ENCODE measurements at places on chromosomes 6 and 20.

GRCh38 chr6:168590406-168590805, 149.4 kb downstream of the SMOC2 start:
- no peak for DNase-seq

DNA sequence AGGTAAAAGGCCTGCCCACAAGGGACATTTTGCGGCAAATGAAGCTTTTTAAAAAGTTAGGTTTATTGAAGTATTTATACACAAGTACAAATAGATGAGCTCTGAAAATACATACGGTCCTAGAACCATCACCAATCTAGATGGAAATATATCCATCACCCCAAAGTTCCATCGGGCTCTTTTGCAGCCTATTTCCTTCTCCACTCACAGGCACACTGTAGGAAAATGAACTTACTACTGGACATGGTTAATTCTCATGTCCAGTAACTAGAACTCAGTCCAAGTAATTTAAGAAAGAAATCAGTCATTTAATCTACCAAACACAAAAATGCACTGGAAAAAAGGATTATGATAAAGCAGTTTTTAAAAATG, 6.2 kb downstream of the PCNA start:
- no peak for DNase-seq

DNA sequence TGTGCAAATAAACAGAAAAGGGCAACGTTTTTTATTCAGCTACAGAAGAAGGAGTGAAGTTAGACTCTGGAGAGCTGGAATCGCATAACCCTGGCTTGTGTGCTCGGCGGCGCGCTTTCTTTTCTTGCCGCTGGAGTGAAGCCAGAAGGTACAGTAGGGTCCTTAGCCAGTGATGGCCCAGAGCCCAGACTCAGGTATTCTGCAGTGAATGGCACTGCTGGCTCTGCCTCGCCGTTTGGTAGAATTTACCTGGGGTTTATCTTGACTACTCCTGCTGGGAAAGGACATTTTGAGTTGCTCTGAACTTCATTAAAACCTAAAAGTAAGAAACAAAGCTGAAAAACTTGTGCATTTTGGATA, 56.9 kb upstream of the TIAM2 start:
- DNase-seq: no peak

DNA sequence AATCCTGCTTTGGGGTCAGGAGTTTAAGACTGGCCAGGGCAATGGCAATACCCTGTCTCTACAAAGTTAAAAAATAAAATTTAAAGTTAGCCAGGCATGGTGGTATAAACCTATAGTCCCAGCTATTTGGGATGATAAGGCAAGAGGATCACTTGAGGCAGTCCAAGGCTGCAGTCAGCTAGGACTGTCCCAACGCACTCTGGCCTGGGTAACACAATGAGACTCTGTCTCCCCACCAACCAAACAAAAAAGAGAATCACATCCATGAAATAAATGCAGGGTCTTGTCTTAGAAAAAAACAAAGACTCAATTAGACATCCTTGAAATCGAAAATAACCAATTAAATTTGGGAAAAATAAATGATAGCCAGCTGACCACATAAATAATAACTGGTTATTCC, 88.9 kb downstream of the PHIP start:
- DNase-seq: no peak

DNA sequence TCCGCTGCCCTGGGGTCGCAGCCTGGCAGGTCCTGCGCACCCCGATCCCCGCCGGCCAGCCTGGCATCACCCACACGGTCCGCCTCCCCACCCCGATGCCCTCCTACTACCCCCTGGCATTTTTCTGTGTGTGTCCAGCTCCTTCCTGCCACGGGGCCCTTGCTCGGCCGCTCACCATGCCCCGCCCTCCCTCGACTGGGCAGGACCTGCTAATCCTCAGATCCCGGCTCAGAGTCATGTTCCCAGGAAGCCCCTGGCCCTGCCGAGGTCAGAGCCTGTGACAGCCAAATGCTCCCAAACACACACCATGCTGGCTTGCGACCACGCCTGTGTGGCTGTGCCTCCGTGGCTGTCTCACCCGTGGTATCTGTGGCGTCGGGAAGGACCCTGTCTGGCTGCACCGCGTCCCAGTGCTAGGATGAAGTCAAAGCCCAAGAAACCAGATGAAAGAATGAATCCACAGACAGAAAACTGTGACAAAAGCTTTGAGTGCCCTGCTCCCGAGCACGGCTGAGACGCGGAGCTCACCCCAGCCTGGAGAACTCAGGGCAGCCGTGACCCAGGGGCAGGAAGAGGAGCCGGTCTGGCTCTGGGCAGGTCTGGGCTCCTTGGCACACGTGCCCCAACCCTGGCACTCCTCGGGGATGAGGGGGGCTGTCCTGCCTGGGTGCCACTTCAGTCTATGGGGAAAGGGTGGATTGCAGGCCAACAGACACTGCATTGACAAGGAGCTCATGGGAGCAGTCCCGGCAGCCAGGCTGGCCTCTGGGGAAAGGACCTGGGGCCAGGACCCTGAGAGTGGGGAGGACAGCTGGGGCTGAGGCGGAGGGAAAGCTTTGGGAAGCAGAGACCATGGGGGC, 20.8 kb upstream of the SLCO4A1 start:
- DNase-seq: no peak

- DNase-seq: no peak
Observed at GRCh38 chr20:64138276-64138815, 25.9 kb upstream of the MYT1 start.

DNA sequence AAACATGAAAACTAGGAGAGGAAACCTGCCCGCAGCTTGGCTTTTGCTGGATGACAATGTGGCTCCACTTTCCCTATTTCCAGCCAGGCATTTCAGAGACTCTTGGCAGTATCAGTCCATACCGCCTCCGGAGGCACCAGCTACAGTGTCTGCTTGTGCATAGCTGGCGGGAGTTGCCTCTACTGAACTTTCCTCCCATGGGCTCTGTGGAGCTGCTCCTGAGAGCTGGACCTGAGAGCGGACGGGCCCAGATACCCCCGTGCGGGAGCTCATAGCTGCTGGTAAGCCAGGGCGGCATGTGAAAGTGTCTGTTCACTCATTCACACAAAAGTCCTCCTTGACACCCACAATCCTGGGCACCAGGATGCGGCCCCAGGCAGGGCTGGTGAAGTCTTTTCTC, 130.3 kb upstream of the PMEPA1 start:
- DNase-seq: no peak

DNA sequence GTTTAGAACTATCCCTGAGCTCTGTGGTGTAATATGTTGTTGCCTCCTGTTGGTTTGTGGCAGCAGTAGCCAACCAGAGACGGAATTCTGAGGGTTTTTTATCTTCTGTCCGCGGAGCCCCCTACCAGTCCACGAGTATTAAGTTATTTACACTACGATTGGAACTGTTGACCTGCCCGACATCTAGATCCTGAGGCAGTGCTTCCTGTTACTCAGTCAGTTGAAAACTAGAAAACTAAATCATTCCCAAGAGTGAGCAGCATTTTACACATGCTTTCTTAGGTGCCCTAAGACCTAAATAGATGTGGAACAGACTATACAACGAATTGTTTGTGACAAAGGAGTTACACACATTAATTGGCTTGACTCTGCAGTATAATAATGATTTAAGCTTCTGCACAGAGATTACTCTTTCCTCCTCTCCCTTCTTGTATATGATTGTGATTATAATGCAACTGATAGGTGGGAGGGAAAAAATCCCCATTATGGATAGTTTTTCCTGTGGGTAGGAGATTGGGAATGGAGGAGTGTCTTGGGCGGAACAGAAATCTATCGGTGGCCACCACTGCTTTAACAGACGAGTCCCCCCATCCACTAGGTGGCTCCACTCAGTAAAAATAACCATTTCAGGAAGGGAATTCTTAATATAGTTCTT, 1.7 kb downstream of the LOC128125822 start:
- DNase-seq: peak; percentile 12

DNA sequence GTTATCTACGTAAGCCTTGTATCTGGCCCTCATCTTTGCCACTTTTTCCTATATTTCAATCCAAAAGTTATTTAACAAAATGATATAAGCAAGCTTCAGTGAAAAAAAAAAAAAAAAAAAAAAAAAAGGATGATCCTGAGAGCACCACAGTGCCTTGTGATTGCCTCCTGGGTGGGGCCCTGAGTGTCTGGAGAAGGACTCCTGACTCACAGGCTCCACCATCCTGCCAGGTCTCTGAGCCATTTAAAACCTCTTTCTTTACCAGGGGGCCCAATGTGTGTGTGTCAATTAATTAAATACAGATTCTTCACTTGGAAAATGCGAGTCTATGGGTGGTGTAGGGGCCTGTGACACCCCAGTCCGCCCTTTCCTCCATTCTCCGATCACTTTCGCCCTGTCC, 105.2 kb downstream of the SMOC2 start:
- no peak for DNase-seq

GRCh38 chr20:24962510-24962909, 13.4 kb downstream of the CST7 start:
- no peak for DNase-seq

DNA sequence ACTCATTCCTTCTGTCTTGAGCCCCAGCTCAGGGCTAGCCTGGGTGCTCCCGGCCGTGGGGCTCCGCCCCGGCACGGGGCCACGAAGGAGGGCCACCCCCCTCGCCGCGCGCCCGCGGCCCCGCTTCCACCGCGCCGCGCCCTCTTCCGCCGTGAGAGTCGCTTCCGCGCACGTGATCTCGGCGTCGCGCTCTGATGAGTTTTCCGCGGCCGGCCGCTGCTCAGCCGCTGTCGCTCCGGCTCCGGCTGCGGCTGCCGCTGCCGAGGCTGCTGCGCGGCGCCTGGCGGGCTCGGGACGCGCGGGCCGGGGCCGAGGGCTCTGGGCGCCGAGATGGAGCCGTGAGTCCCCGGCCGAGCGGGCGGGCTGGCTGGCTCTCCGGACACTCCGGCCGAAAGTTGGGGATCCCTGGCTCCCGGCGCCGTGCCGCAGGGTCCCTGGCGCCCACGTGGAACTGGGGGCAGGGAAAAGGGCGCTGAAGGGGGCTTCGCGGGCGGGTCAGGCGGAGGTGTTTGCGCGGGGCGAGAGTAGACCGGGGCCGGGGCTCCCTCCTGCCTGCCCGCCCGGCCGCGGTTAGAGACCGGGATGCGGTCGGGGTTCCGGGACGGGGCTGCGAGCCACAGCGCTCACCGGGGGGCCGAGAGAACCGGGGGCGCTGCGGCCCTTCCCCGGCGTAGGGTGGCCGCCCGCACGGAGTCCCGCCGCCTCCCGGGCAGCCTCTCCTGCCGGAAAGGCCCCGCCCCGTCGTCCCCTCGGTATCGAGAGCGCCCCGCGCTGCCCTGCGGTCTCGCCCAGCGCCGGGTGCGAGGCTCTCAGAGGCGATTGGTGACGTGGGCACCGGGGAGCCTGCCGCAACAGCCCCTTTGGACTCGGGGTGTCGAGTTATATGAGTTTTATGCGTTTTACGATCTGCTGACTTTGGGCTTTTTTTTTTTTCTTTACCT, at the start of gene TMEM181:
TSS of gene TMEM181 (plus strand) at position 197 of the 941 bp plus-strand sequence. CDS start at position 331, 134 bp downstream.
- DNase-seq: peak; percentile 83

DNA sequence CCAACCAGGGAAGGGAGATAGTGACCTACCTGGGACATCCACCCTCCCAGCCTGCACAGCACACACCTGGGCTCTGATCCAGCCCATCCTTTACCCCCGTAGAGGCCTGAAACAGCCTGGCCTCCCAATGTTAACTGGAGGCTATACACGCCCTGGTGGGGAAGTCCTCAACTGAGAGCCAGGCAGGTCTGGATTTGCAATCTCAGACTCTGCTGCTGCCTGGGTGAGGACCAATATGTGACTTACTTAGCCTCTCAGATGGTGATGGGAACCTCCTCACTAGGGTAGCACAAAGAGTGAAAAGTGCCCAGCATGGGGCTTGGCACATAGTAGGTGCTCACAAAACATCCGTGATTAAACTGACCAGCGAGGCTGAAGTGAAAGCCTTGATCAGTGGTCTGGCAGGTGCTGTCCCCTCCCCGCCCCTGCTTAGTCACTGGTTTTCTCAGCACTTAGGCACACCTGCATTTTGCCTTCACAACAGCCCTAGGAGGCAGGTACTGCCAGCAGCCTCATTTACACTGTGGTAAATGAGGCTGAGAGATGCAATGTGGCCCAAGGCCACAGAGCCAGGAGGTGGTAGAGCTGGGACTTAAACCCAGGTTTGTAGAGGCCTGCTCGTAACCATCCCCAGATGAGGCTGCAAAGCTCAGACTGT, 12.4 kb downstream of the PEDS1 start:
- no peak for DNase-seq

DNA sequence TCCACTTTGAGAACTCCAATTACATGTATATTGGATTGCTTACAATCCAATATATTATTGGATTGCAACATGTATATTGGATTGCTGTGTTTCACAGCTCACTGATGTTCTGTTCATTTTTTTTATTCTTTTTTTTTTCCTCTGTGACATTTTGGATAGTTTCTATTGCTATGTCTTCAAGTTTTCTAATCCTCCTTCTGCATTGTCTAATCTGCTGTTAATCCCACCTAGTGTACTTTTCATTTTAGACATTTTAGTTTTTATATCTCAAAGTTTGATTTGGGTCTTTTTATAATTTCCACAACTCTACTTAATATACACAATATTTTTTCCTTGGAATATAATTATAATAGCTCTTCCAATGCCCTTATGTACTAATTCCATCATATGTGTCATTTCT, 34.5 kb downstream of the CNBD2 start:
- no peak for DNase-seq

DNA sequence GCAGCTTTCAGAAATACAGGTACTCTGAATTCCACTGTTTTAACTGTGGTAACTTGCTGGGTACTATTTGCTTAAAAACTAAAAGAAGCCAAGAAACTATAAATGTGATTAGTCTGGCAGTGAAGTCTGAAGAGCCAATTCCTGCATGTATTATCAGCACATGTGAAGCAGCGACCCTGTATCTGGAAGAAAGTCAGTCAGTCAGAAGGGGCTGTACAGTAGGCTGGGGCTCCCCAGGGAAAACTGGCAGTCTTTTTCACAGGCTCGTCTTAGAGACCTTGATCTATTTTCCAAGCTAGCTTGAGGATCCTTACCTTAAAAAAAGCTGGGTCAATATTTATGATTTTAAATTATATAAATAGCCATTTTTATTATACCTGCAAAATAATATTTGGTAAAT, 104.9 kb downstream of the PDSS2 start:
- no peak for DNase-seq

DNA sequence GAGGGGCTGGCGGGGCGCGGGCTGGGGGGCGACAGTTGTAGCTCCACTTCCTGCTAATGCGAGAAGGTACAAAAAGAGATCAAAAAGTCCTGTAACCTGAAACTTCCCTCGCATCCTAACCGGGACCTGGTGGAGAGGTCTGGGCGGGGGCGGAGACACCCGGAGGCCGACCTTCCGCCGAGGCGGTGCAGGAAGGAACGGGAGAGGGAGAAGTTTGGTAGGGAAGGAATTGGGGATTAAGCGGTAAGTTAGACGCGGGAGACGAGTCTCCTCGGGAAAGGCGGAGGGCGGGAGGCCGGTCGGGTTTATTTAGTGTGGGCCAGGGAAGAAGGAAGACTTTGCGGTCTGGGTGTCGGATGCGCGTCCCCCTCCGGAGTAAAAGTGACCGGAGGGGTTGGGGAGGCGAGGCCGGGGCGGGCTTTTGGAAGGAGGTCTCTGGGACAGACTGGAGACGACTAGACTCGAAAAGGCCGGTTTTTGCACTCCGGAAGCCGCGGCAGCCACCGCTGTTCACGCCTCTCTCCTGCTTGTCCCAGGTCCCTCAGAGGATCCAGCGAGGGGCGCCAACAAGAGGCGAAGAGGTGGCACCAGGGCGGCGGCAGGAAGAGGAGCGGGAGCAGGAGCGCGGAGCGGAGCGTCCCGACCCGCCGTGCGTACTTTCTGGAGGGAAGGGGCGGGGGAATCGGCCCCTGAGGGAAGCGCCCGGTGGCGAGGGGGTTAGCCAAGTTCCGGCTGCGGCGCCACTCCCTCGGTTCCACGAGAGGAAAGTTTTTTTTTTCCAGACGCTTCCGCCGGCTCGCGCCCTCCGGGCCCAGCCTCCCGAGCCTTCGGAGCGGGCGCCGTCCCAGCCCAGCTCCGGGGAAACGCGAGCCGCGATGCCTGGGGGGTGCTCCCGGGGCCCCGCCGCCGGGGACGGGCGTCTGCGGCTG, 734 bp downstream of the TPBG start:
- DNase-seq: no peak

All from activated T-helper 1 cell treated with Interleukin-2 at 50 U/mL for 16 hours (primary cell).